ENCODE measurements at places on chromosomes 4 and X. TPM values are rescaled to one million over a fixed set of nuclear protein-coding genes. Genes with fewer than 3 reads are reported as not detected.

The TMPRSS11A gene
- polyA plus RNA-seq, result not detected

The ZNF330 gene
- 57.7 TPM for polyA plus RNA-seq

The CNKSR2 gene
- 1.4 TPM for polyA plus RNA-seq

The CCDC120 gene
- 11.3 TPM for polyA plus RNA-seq

- peak; percentile 33 for DNase-seq
Observed at GRCh38 chr4:74716436-74716765, 77.9 kb downstream of the BTC start.

- DNase-seq, result no peak
Observed at GRCh38 chr4:25442863-25443307, 65.8 kb downstream of the ANAPC4 start.

DNA sequence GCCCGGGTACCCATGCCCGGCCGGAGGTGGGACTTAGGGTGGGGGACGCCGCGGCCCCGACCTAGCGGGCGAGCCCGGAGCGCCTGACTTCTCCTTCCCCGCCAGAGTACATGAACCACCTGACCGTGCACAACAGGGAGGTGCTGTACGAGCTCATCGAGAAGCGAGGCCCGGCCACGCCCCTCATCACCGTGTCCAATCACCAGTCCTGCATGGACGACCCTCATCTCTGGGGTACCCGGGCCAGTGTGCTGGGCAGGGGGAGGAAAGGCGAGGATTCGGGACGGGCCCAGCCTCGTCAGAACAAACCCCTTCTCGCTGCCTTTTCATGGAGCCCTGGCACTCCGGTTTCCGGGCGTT, 622 bp downstream of the TAFAZZIN start:
- DNase-seq, result no peak

- DNase-seq, result no peak
Observed at GRCh38 chrX:41823402-41823801, 99.4 kb downstream of the GPR82 start.

- DNase-seq, result no peak
Observed at GRCh38 chr4:69823048-69823447, 36.9 kb downstream of the SULT1E1 start.

GRCh38 chrX:10008483-10009056, 41.4 kb downstream of the CLDN34 start:
- no peak for DNase-seq

DNA sequence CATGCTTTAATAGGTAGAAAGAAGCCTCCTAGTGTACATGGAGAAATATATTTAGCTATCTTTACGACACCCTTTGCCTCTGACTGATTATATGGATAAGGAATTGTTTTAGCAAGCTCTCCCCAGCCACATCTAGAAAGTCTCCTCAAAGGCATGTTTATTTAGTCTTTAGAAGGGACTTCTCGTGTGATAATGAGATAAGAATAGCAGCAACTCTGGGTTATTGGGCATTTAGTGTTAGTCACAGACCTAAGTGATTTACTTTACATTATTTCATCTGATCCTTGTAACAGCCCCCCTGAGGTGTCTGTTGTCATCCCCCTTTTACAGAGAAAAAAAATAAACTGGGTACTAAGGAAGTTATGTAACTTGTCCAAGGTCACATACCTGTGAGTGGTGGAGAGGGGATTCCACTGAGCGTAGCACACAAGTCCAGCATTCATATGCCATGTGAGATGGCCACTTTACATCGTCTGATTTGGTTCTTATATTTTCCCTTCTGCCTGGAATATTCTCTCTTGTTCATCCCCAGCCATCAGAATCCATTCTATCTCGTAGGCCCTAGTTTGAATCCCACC, 77.7 kb downstream of the TSPAN7 start:
- no peak for DNase-seq

DNA sequence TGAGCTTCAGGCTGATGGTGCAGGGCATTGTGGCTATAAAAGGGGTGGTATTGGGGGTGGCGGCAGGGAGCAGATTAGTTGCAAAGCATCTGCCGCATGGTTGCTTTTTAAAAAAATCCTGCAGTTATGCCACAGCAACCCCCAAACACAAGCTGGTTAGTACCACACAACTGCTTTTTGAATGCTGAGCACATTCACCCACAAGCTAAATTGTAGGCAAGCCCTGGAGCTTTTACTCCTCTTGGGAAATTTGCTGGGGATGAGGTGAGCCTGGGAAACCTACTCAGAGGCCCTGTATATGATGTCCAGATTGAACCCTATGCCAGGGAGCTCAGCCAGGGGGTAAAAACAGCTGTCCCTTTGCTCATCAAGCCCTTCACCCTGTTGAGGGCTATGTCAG, 33.8 kb upstream of the TRIM2 start:
- DNase-seq, result no peak

DNA sequence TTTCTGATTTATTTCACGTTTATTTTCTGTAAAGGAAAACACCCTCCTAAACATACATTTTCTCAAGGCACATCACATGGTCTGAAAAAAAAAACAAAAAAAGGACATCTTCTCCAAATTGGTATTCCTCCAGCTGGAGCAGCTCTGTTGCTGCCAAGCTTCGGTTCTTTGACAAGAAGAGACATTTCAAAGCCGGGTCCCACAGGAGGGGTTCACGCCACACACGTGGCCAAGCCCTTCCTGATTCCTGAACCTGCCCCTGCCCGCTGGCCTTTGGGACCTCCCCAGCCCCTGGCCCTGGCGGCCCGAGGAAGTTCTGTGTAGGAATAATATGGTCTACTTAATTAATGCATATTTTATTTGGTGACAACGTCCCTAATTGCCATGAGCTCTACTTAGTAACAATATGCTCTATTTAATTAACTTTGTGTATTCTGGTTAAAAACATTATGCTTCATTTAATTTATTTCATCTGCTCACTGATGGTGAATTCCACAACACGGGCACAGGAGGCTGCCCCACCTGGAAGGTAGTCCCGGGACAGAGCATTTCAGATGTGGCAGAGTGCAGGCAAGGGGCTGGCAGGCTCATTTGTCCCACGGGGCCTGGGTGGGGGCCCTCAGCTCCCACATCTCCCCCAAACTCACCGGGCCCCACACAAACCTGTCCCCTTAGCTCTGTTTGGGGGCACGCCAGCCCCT, 5.4 kb upstream of the RGS12 start:
- no peak for DNase-seq

GRCh38 chr4:121408-122084, 2.8 kb upstream of the ZNF718 start:
- DNase-seq, result no peak

DNA sequence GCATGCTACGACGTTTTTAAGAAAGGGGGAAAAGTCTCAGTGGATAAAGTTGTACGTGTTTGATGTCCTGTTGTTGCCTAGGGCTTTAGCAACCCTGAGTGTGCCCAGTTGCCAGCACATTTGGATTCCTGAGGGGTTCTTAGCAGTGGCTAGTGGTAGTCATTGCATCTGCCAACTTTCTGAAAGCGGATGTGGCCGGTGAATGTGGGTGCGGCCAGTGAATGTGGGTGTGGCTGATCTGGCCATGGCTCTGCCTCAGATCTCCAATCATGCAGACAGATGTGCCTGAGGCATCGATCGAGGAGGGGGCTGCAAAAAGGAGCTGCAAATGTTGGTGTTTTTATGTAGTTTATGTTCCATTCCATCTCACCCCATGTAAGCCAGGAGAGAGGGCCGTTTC, 41.5 kb upstream of the FAT1 start:
- DNase-seq, result no peak

- no peak for DNase-seq
Observed at GRCh38 chr4:185773419-185773818, 38.6 kb downstream of the SORBS2 start.

- no peak for DNase-seq
Observed at GRCh38 chr4:186634591-186635128, 79.3 kb upstream of the MTNR1A start.

DNA sequence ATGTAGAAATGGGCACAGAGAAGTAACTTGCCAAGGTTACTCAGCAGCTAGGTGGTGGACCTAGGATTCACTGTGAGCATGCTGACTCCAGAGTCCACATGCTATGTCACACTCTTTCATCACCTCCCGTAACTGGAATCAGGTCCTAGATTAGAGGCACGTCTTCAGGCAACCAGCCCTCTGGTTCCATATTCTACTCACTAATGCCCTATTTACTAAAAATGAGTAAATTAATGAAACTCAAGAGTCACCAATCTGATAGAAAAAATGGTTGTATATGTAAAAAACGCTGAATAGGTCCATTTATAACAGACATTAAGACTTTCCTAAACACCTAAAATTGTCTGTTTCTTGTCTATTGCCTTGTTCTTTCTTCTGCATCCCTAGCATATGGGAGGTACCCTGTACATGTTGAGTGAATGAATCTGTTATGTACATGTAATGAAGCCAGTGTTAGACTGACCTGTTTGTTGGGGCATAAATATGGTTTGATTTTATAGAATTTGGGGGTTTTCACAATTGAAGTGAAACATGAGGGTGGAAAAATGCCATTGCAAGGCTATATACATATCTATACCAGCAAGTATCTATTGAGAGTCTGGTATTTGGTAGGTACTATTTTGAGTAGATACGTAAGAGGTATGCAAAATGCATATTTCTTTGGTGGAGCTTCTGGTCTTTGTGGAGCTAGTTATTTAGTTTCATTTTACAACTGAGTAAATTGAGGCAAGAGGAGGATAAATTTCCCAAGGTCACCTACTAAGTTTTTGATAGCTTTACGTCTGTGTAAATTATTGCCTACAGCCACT, 7.5 kb upstream of the RUFY3 start:
- DNase-seq, result no peak

GRCh38 chr4:96312046-96312685, 472.3 kb downstream of the PDHA2 start:
- DNase-seq, result no peak

GRCh38 chrX:110568441-110568840, 209.8 kb downstream of the RTL9 start:
- no peak for DNase-seq

GRCh38 chr4:95980877-95981360, 141.0 kb downstream of the PDHA2 start:
- no peak for DNase-seq

All from right renal pelvis (tissue), 4 donors.